ENCODE measurements at places on chromosomes 5 and 9.

DNA sequence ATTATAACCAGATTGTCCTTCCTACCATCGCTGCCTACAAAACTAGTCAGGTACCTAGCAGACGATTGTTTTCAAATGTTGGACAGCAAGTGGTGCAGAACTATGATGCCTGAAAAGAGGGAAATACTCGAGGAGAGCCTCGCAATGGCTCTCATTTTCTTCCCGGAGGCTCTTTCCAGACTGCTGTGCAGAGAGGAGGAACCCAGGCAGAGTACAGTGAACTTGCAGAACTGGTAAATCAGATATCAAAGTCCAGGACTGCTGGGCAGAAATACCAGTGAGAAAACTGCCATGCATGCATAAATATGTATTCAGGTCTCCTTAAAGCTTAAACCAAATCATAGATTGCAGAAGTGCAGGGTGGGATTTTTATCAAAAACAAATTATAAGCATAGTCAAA is 26.4 kb upstream of the UGT3A1 start:
- no peak for DNase-seq

- DNase-seq: no peak
Measured at GRCh38 chr5:107949688-107950341, 279.1 kb upstream of the EFNA5 start.

DNA sequence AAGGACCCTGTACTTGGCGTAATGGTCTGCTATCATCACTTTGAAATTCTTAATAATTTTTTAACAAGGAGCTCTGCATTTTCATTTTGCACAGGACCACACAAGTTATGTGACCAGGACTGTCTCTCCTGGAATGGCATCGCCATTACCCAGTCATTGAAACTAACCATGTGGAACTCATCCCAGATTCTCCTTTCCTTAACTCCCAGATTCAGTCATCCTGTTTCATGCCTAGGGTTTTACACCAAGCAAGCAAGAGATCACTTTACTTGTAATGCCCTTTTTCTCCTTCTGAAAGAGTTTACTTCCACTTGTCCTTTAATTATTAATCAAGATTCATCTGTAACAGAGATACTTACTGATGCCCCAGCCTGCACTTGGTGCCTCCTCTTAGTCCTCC is 12.0 kb downstream of the FRMD3 start:
- DNase-seq: no peak

DNA sequence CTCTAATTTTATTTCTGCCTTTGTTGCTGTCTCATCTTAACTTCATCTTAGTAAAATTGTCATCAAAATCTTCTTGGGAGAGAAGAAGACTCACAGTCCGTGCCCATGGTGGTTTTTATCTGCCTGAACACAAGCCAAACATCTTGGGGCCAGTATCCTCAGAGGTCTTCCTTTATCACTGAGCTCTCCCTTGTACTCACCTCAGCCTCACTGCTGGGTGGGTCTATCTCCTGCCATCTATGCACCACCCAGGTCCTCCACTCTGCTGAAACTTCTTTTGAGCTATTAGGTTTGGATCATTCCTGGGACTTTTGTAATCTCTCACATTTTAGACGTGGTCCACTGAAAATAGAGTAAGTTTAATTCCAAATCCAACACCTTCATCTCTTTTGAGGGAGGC is 116.3 kb upstream of the EPB41L4A start:
- no peak for DNase-seq

DNA sequence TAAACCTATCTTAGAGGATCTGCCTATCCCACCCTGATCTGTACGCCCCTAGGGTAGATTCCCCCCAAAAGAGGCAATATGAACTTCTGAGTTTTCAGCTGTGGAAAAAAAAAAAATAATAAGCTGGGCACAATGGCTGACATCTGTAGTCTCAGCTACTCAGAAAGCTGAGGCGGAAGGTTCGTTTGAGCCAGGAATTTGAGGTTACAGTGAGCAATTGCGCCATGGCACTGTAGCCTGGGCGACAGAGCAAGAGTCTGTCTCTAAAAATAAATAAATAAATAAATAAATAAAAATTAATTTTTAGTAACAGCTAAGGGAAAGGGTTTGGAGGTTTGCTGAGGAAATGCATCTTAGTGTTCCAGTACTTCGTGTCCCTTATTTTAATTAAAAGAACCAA is 21.1 kb upstream of the SLC28A3 start:
- DNase-seq: no peak

GRCh38 chr5:149049371-149049781 is 13.5 kb downstream of the SH3TC2 start:
- DNase-seq: no peak

DNA sequence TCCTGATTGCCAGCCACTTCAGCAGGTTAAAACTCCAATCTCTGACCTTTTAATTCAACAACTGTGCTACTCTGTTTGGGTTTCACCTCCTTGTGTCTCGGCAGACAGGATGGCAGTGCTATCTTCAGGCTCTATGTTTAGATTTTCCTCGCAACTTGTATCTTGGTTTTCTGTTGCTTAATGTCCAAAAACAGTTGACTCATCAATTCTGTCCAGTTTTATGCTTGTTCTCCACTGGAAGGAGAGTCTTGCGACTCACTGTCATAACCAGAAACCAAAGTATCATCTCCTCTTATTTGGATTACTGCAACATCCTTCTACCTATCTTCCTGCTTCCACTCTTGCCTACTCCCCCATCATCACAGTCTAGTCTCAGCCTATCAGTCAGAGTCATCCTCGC is 130.9 kb upstream of the ADAMTS16 start:
- DNase-seq: no peak
